ENCODE measurements at places on chromosomes 7 and 10.

DNA sequence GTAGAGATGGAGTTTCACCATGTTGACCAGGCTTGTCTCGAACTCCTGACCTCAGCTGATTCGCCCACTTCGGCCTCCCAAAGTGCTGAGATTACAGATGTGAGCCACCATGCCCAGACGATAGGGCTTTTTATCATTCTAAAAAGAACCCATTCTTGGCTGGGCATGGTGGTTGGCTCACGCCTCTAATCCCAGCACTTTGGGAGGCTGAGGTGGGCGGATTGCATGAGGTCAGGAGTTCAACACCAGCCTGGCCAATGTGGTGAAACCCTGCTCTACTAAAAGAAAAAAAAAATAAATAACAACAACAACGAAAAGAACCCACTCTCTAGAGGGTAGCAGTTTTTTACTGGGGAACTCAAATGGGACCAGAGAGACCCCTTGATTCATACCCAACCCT is 112.7 kb downstream of the PLXDC2 start:
- no peak for DNase-seq

DNA sequence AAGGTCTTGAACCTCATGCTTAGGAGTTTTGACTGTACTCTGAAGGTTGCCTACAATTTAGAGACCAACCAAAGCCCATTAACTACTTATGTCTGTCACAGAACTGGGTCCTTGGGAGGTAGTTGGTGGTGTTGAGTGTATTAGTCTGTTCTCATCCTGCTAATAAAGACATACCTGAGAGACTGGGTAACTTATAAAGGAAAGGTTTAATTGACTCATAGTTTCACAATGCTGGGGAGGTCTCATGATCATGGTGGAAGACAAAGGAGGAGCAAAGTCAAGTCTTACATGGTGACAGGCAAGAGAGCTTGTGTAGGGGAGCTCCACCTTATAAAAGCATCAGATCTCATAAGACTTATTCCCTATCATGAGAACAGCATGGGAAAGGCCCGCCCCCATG is 319.6 kb upstream of the ZMIZ1 start:
- no peak for DNase-seq

DNA sequence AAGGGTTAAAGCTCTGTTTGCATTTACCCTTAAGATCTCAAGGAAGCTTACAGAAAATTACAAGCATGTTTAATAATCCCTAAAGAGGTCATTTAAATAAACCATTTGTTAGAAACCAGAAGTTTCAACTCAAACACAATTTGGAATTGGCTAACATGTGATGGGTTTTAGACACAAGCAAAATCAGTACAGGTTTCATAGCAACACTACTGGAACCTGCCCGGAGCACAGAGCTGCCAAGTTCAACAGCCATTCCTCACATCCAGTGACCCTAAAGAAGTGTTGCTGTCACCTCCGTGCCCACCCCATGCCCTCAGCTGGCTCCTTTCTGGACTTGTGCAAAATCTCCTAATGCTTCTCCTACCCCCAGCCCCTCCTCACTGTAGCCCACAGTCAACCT is 338.8 kb upstream of the AUTS2 start:
- DNase-seq, result no peak

DNA sequence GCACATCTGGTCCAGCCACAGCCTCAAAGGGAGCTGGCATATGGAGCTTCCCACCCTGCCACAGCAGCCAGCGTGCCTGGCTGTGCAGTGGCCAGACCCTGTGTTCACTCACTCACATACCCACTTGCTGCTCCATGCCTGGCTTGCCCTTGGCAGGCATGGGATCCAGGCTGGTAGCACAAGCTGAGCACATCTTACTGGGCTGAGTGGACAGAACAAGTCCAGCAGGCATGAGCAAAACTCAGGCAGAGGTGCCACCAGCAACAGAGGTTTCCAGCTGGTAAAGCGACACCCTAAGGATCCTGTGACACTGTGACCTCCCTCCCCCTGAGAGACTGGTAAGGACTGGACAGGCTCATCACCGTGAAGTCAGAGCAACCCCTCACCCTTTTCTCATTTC is 25.1 kb downstream of the SVIL start:
- no peak for DNase-seq

- no peak for DNase-seq
These were observed 57.5 kb downstream of the KLHDC10 start for GRCh38 chr7:130127821-130128317.

DNA sequence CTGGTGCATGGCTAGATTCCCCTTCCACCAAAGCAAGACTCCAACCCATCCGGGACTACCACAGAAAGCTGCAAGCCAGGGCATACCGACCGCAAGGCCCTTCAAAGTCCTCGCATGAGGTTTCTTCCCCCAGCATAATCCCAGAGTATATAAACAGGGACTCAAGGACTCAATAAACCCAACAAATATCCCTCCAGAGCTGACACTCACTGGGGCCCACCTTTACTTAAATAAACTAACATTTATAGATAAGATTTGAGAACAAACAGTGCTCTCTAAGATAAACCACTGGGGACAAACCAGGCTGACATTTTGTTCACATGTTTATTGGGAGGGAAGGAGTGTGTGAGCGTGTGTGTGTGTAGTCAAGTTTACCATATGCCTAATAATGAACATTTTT is 138.2 kb downstream of the ADAM12 start:
- DNase-seq, result no peak

DNA sequence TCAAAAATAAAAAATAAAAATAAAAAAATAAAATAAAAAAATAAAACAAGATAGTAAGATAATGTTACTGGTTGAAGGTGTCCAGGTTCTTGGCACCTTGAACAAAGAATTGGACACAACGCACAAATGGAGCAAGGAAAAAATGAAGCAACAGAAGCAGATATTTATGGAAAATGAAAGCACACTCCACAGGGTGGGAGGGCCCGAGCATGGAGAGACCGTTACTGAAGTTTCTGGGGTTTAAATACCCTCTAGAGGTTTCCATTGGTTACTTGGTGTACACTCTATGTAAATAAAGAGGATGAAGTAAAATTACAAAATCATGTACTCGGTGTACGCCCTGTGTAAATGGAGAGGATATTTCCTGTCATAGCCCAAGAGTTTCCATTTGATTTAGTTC is 15.7 kb upstream of the PFKP start:
- no peak for DNase-seq

GRCh38 chr10:50577681-50578350 is 45.9 kb downstream of the SGMS1 start:
- DNase-seq, result peak; percentile 53

- DNase-seq, result no peak
These were observed 215.2 kb upstream of the MKLN1 start for GRCh38 chr7:131112431-131112830.

DNA sequence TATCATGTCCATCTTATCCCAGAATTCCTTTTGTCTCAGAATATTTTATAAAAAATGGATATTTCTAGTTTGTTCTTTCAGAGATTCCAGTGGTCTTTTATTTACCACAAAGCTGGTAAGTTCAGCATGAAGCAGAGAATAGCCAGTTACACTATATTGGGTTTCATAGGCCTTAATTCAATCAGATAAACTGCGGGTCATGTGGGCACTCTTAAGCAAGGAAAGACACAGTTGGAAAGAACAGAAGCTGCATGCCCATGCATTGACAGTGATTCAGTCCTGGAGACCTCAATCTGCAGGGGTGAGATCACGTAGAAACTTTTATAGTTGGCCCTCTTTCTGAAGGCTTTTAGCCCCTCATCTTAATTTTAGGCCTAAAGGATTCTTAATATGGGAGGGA is 281.3 kb upstream of the IGFBP3 start:
- no peak for DNase-seq

DNA sequence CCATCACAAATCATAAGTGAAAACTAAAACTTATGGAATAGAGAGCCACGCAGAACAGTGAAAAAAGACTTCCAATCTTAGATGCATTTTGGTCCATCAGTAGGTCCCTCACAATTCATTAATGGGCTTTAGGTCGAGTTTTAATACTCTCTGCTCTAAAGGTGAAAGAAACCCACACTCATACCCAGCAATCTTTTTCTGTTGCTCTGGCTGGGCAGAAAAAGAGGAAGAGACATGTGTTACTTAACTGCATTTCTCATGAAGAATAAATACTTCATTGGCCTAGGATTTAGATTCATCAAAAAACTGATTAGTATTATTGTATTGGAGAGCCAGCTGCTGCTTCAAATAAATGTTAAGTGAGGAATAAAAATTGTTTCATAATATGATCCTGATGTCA is 645.7 kb downstream of the PHTF2 start:
- no peak for DNase-seq

GRCh38 chr10:69577268-69578232 is 4.3 kb upstream of the NEUROG3 start:
- peak; percentile 13 for DNase-seq

- no peak for DNase-seq
These were observed 27.3 kb upstream of the INHBA start for GRCh38 chr7:41730161-41730560.

DNA sequence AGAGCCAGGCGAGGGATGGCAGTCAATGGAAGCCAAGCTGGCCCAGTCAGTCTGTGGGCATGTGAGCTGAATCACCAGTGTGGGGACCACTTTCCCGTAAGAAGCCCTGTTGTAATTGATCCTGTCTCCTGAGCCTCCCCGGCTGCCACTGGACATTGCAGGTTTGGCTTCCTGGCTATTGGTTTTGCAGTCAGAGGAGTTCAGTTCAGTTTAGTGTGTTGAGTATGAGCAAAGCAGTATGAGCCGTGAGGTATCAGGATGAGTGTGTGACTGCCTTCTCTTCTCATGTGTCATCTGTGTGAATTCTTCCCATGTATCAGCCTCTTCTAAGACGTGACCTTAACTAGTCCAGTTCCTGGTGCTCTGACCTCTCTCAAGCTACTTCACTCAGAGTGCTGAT is 227.4 kb downstream of the PRKG1 start:
- DNase-seq, result peak; percentile 54

- no peak for DNase-seq
These were observed 275.5 kb downstream of the ELFN1 start for GRCh38 chr7:1945558-1945957.

DNA sequence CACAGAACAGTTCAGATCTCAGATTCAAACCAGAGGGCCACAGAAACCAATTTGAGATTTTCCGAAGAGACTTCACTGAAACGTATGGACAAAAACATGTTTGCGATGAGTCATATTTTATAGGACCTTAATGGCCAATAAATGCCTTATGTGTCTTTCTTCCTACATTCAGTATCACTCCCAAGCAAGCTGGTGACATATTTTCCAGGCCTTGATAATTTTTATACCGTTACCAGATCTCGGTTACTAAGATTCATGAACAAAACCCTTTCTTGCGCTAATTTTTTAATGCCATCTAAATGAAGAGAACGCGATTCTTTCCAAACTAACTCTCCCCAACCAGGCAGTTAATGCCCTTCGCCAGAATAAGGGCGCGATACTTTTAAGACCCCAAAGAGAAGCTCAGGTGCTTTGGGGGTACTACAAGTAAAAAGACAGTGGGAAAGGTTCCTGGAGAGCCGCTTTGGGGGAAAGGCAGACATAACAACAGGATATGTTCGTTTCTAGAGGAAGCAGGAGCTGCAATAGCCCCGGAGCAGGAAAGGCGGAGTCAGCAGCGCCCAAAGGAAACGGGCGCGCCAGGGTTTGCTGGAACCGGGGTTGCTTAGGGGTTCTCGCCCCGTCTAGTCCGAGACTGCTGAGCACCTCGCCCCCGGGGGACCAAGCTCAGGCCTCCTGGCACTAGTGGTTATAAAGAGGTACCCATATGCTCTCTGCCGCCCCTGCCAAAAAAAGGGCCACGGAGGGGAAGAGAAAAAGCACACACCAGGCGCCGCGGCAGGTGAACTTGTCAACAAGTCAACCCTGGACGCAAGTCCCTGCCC is 884 bp downstream of the ICA1 start:
- peak; percentile 47 for DNase-seq

GRCh38 chr10:3838460-3839437 is 53.7 kb upstream of the KLF6 start:
- DNase-seq, result no peak

DNA sequence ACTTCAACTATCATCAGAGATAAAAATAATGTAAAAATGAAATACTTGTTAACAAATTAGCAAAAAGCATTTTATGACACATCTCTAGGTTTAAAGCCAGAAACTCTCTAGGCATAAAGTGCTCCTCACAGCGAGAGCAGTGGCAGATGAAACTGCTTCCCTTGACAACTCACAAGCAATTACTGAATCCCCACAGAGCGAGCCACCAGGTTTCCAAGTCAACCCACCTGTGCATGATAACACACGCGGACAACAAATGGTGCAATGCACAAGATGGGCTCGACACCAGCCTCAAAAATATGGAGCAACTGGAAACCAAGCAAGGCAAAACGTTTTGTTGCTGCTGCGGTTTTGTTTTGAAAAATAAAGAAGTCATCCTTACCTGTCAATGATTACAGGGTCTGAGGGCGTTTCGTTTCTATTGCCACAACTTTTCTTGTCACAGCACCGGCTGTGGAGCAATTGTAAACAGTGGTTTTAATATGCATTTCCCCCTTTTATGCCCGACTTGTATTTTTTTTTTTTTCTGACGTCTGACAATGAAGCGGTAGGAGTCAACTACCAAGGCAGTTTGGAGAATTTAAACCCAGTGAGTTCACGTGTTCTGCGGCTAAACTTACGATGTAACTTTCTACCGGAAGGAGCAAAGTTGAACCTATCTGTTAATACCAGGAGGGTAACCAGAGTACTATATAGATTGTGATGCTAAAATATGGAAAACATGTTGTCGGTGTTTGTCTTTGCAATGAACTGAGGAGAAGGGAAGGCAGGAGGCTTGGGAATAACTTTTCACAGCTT is 7.0 kb downstream of the EBF3 start:
- DNase-seq, result no peak

DNA sequence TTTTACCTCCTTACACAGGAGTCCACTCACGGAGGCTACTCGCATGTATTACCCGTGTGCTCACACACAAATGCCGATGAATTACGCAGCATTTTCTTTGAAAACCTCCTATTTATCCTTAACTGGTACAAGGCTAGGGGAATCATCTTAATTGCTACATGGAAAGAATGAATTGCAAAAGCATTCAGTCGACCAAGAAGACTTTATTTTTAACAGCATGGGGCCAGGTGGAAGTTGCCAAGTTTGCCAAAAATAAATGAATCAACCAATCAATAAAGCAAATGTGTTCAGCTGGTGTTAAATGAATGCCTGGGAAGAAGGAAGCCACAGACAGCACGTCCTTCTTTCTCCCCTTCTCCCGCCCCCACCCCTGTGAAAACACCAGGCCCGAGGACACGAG is 55.8 kb downstream of the CTBP2 start:
- no peak for DNase-seq

GRCh38 chr7:26865094-26865388 is 651 bp upstream of the SKAP2 start:
- no peak for DNase-seq

DNA sequence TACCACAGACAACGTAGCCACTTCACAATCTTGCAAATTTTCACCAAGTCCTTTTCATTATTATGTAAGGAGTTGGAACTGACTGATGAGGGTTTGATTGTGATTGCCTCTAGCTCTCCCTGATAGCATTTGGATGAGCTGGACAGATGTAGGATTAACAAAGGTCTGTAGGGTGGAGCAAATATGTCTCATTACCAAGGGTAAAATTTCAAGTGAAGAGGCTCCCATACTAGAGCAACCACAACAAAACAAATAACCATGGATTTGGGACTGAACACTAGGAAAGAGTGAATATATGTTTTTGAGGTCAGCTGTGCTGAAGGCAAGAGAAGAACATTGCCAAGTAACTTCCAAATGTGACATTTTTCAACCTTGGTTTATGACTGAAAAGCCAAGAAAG is 281.7 kb downstream of the NEBL start:
- DNase-seq, result no peak

- peak; percentile 50 for DNase-seq
These were observed 45.7 kb downstream of the LYZL2 start for GRCh38 chr10:30583778-30584415.

Data from foreskin fibroblast (primary cell).